ENCODE measurements at places on chromosomes 4 and X.

- no peak for DNase-seq
These were observed 15.3 kb downstream of the CCNG2 start for GRCh38 chr4:77172336-77172735.

- DNase-seq = peak; percentile 46
These were observed 9.4 kb downstream of the UVSSA start for GRCh38 chr4:1356181-1356998.

GRCh38 chr4:93018243-93018642, 714.5 kb downstream of the GRID2 start:
- DNase-seq = no peak

DNA sequence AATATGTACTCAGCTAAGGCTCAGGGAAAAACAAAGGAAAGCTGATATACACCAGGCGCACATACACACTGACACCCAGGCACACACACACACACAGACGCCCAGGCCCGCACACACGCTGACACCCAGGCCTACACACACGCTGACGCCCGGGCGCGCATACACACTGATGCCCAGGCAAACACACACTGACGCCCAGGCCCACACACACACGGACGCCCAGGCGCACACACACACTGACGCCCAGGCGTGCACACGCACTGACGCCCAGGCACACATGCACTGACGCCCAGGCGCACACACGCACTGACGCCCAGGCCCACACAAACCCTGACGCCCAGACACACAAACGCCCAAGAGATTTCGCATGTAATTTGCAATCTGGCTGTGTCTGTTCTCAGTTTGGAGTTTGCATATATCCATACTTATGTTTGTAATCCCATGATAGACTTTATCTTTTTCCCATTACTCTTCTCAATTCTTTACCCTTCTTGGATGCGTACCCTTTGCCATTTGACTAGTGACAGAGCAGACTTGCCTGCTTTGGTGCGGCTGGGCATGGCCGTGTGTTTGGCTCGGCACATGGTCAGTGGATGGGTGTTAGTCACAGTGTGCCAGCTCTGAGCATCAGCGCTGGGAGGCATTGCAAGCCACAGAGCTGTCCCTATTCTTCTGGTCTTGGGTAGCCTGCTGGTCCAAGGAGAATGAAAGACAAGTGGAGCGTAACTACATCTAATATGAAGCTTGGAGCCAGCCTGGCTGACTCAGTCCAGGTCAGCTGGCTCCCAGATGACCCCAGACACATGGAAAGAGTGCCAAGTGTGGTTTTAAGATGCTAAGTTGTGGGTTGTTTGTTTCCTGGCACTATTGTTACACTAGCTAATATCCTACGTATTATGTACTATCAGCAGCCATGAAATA, 632.4 kb upstream of the ZFP42 start:
- DNase-seq = no peak

- no peak for DNase-seq
These were observed 56.3 kb downstream of the PKD2 start for GRCh38 chr4:88063634-88064296.

DNA sequence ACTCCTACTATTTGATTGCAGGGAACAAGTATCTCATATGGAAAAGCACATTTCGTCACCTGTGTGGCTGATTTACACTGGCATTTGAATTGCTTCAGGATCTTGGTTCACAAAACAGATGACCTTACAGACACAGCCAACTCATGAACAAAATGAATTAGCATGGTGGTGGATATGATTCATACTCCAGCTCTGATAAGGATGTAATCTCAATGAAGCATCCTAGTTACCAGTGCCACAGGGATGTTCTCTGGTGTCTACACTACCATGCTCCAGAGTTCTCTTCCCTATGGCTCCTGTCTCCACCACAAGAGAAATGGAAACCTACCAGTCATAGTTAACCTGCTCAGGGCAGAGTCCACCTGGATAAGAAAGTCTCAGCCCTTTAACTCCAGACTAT, 40.7 kb downstream of the TEC start:
- DNase-seq = no peak

- no peak for DNase-seq
These were observed 134.5 kb upstream of the IL15 start for GRCh38 chr4:141501931-141502330.

DNA sequence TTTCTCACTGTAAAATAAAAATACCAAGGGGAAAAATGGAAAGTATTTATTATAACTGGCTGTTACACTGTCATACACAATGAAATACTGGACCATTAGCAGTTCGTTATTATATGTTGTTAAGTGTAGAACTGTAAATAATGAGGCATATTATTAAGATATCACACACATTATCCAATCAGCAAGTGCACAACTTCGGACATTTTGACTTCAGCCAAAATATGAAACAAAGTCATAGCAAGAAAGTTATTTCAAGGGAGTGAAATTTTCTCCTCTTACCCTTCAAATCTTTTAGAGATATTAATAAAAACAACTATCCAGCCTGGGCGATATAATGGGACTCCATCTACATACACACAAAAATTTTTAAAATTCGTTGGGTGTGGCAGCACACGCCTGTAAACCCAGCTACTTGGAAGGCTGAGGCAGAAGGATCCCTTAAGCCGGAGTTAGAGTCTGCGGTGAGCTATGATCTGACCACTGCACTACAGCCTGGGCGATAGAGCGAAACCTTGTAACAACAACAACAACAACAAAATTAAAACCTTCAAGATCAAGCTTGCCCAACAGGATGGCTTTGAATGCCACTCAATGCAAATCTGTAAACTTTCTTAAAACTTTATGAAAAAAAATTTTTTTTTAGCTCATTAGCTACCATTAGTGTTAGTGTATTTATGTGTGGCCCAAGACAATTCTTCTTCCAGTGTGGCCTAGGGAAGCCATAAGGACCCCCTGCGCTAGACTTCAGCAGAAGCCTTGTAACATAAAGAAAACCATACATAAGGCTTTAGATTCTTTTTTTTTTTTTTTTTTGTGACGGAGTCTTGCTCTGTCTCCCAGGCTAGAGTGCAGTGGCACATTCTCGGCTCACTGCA, 1.3 kb upstream of the CISD2 start:
- DNase-seq = no peak

DNA sequence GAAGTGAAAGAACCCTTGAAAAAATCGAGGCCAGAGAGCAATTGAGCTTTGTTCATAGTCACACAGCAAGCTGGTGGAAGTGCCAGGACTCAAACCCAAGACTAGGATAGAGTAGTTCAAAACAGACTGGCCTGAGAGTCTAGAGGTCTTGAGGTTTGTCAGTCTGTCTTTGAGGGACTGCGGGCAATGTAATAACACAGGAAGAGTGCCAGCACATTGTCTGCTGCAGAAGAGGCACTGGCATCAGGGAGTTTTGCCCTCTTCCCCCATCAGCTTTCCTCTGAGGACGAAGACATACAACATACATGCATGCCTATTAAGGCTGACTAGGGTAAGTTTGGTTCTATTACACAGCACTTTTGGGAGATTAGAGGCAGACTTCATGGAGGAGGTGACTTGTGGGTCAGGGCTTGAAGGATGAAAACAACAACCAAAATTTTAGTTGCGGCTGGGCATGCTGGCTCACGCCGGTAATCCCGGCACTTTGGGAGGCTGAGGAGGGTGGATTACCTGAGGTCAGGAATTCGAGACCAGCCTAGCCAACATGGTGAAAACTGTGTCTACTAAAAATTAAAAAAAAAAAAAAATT, 64.1 kb upstream of the LAS1L start:
- DNase-seq = no peak

DNA sequence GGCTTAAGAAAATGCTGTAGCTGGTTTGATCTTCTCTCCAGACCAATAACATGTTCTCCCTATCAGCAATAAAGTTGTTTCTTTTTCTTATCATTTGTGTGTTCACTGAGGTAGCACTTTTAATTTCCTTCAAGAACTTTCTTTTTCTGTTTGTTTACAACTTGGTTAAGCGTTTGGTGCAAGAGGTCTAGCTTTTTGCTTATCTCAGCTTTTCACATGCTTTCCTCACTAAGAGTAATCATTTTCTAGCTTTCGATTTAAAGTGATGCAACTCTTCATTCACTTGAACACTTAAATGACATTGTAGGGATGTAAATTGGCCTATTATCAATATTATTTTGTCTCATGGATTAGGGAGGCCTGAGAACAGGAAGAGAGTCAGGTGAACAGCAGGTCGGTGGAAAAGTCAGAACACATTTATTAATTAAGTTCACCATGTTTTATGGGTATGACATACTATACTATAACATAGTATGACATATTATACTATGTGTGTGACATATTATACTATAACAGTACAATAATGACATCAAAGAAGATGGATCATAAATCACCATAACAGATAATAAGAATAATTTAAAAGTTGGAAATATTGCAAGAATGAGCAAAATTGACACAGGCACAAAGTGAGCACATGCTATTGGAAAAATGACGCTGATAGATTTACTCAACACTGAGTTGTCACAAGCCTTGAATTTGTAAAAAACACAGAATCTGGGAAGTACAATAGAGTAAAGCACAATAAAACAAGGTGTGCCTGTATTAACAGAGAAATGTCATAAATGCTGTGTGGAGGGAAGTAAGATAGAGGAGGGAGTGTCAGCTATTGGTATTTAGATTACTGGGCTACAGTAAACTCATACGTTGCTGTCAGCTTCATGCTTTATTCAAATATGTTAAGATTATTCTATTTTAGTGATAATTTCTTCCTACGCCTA, 218.6 kb upstream of the SLC7A11 start:
- DNase-seq = no peak

GRCh38 chr4:119048446-119048845, 87.2 kb upstream of the MYOZ2 start:
- DNase-seq = no peak

DNA sequence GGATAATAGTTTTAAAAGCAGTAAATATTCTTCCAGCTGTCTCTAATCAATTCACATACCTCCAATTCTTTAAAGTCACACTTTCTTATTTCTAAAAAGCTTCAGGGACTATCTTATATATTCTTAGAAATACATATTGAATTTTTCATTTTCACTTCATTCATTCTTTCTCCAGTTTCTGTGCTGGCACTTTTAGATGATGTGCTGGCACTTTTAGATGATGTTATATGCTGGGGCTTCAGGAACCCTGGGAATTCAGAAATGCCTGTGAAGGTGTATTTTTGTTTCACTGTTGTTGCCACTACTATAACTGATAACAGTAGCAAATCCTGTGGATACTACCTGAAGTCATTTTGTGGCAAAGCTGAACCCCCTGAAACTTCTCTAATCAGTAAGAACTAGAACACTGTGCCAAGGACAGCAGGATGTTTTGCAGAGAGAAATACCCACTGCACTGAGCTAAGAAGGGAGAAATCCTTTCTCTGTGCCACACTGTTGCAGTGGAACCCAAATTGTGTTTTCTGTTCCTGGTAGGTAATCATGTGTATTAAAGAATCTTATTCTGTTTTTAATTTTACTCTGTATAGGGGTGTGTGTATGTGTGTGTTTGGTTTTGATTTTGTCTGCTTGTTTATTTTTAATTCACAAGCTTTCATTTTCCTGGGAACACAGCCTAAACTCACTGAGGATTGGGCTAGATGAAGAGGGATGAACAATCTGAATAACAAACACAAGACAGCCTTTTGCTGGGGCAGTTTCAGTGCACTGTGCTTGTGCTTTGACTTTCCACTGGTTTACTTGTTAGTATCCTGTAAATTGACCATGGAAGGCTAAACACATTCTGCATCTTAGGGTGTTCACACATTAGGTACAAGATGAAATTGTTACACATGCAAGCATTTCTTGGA, 898.3 kb downstream of the CCSER1 start:
- DNase-seq = no peak

GRCh38 chr4:10963958-10964703, 279.6 kb upstream of the CLNK start:
- DNase-seq = no peak

GRCh38 chr4:41624765-41625164, 86.8 kb downstream of the LIMCH1 start:
- no peak for DNase-seq

GRCh38 chr4:16894406-16894805, 4.0 kb downstream of the LDB2 start:
- no peak for DNase-seq

- DNase-seq = no peak
These were observed 277.4 kb upstream of the PITX2 start for GRCh38 chr4:110900213-110900769.

- no peak for DNase-seq
These were observed 890.7 kb upstream of the INTU start for GRCh38 chr4:126742048-126742447.

- DNase-seq = peak; percentile 63
These were observed 63.4 kb downstream of the NUDT10 start for GRCh38 chrX:51395810-51396728.

DNA sequence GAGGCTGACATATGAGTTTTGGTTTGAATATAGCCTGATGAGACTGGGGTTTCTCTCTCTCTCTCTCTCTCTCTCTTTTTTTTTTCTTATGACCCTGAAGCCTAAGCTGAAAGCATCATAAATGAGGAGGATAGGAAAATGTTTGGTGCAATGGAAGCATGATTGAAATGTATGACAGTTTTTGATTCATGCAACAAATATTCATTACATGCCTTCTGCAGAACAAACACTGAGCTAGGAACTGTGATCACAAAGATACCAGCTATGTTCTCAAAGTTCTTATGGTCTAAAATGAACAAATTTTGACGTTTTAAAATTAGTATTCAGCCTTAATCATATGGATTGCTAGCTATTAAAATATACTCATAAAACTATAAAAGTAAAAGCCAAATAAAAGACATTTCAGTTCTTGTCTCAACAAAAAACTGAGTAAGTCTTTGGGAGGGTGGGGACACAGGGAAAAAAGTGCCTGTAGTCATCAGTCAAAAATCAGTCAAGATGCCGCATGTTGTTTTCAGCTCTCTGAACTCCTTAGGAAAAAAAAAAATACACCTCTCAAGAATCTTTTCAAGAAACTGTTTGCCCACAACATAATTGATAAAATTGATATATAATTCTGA, 57.2 kb downstream of the NKX6-1 start:
- no peak for DNase-seq

DNA sequence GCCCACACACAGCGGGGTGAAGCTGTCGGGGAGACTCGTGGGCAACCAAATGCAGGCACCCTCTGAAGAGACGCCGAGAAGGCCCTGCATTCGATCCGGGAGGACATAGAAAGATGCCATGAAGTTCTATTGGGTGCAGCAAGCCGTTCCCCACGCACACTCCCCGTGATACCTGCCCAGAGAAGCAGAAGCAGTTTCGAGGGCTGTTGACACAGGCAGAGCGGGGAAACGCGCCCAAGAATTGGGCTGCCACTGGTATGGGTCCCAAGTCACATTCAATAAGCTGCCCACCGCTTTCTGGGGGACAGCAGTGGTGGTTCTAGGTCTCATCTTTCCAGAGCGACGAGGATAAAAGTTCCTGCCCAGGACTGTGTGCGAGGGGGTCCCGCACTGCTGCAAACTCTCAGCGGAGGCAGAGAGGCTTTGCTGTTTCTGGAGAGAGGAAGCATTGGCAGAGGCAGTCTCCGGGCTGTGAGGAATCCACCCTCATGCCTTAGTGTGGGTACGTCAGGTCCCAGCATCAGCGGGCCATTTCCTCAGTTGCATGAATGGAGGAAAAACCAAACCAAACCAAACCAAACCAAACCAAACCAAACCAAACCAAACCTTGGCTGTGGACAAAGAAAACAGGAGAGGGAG, 10.1 kb downstream of the PITX2 start:
- DNase-seq = no peak
